ENCODE measurements at places on chromosomes 7 and 10.
A peak's percentile ranks its signal among the peaks of the same experiment; 100 is the strongest.

- H3K27me3 ChIP-seq: no peaks in the 10 kb centered on the region
- H3K27ac ChIP-seq: peak overlapping the region; percentile 87
Measured at GRCh38 chr10:73998623-73998928, 660 bp downstream of the VCL start.

- no peak overlapping the region for H3K27ac ChIP-seq
- no peak overlapping the region for H3K4me3 ChIP-seq
- H3K27me3 ChIP-seq: no peaks in the 10 kb centered on the region
- H3K36me3 ChIP-seq: peaks cover 4% of the 10 kb centered on the region
- peaks cover 1% of the 10 kb centered on the region for H3K4me1 ChIP-seq
Measured at GRCh38 chr7:134908289-134908688, 78.0 kb upstream of the AGBL3 start.

DNA sequence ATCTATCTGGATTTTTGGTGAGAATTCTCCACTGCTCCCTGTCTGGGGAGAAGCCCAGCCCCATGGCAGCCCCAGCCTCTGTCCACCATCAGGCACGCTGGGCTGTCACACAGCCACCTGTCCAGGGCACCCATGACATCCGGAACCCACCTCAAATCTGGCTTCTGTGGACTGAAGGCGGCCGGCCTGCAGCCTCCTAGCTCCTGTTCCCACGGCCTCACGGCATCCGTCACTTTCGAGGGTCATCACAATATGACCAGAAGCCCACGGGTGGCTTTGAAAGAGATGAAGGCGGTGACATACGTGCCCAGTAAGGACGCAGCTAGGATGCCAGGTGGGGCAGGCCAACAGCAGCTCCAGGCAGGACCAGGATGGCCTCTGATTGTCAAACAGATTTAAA, 140.9 kb downstream of the PTPRN2 start:
- no peaks in the 10 kb centered on the region for H3K36me3 ChIP-seq
- H3K27me3 ChIP-seq: no peaks in the 10 kb centered on the region
- DNase-seq: no peak
- no peaks in the 10 kb centered on the region for H3K4me1 ChIP-seq
- no peak overlapping the region for H3K27ac ChIP-seq

GRCh38 chr7:46927131-46927810, 654.6 kb downstream of the TNS3 start:
- no peaks in the 10 kb centered on the region for H3K4me1 ChIP-seq
- no peak overlapping the region for H3K27ac ChIP-seq
- no peak for DNase-seq
- no peak overlapping the region for H3K4me3 ChIP-seq

- H3K36me3 ChIP-seq: no peaks in the 10 kb centered on the region
- DNase-seq: peak; percentile 60
- no peak overlapping the region for H3K27ac ChIP-seq
- H3K27me3 ChIP-seq: peaks cover 23% of the 10 kb centered on the region
- H3K4me3 ChIP-seq: no peak overlapping the region
Measured at GRCh38 chr7:3259711-3260400, 41.2 kb upstream of the SDK1 start.

- H3K27ac ChIP-seq: peak overlapping the region; percentile 98
- H3K36me3 ChIP-seq: no peaks in the 10 kb centered on the region
- H3K4me3 ChIP-seq: peak overlapping the region; percentile 33
- H3K4me1 ChIP-seq: peaks cover 2% of the 10 kb centered on the region
Measured at GRCh38 chr7:16130111-16131110, 290.9 kb downstream of the CRPPA start.

GRCh38 chr7:128215281-128215680, 25.8 kb upstream of the LEP start:
- H3K27ac ChIP-seq: no peak overlapping the region
- peak; percentile 50 for DNase-seq
- no peaks in the 10 kb centered on the region for H3K36me3 ChIP-seq
- H3K27me3 ChIP-seq: peaks cover 56% of the 10 kb centered on the region
- no peak overlapping the region for H3K4me3 ChIP-seq

DNA sequence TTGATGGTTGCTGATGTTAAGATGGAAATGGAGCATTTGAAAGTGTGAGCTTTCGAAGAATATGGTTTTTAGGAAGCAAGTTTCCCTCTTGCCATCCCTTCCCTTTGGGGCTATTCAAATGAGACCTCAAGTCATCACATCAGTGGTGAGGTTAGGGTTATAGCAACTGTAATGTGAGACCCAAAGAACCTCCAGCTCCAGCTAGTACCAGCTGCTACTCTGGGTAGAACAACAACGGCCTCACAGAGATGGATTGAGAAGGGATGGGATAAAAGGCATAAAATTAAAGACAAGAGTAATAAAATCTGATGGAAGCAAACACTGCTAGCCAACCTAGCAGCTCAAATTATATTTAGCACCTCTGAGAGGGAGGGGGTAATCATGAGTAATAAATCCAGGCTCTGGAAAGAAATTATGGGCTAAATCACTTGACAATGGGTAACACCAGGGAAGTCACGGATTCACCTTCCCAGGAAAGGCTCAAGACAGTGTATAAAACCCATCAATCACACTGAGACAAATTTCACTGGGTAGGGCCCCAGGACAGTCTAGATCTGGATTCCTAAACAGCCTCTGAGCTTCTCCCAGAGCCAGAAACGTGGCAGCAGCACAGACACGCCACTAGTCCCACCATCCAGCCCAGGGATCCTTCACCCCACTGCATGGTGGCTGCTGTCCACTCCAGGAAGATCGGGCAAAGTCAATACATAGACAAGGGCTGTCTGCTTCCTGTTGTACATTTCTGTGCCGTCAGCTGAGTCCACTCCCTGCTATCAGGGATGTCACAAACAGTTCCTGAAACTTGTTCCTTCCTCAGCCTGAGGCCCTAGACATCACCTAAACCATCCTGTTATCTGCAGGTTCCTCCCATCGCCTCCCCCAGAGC, 151.1 kb downstream of the GFRA1 start:
- no peak overlapping the region for H3K4me3 ChIP-seq
- H3K27ac ChIP-seq: no peak overlapping the region
- H3K36me3 ChIP-seq: no peaks in the 10 kb centered on the region
- no peaks in the 10 kb centered on the region for H3K27me3 ChIP-seq

DNA sequence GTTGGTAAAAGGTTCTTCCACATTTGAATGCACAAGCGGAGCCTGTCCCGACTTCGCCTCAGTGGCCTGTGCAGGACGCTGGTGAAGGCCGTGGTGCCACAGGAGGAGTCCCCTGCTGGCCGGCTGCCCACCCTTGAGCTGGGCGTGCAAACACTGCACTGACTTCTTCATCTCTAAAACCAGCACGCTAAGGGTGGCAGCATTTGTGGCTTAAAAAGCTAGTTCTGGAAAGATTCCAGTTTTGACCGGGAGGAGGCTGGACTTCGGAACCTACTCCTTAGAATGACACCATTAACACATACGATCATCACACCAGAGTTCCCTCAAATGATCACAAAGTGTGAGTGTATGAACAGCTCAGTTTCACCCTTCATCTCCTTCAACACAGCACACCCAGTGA, 102.4 kb downstream of the SMURF1 start:
- H3K4me1 ChIP-seq: peaks cover 16% of the 10 kb centered on the region
- H3K27ac ChIP-seq: no peak overlapping the region
- peaks cover 63% of the 10 kb centered on the region for H3K36me3 ChIP-seq
- DNase-seq: no peak
- no peak overlapping the region for H3K4me3 ChIP-seq
- H3K27me3 ChIP-seq: no peaks in the 10 kb centered on the region

GRCh38 chr10:8026349-8027259, 27.9 kb upstream of the GATA3 start:
- H3K27ac ChIP-seq: no peak overlapping the region
- no peak for DNase-seq
- H3K4me1 ChIP-seq: no peaks in the 10 kb centered on the region
- H3K36me3 ChIP-seq: no peaks in the 10 kb centered on the region
- H3K27me3 ChIP-seq: peaks cover 30% of the 10 kb centered on the region

GRCh38 chr7:21920936-21921335, 24.8 kb downstream of the CDCA7L start:
- H3K4me3 ChIP-seq: no peak overlapping the region
- H3K36me3 ChIP-seq: peaks cover 3% of the 10 kb centered on the region
- H3K27ac ChIP-seq: no peak overlapping the region

- H3K36me3 ChIP-seq: no peaks in the 10 kb centered on the region
- no peak for DNase-seq
- no peaks in the 10 kb centered on the region for H3K27me3 ChIP-seq
Measured at GRCh38 chr10:1545524-1545923, 191.8 kb downstream of the ADARB2 start.

- H3K36me3 ChIP-seq: no peaks in the 10 kb centered on the region
- no peaks in the 10 kb centered on the region for H3K27me3 ChIP-seq
Measured at GRCh38 chr7:23530405-23530804, 1.4 kb downstream of the TRA2A start.

- H3K27me3 ChIP-seq: no peaks in the 10 kb centered on the region
- peaks cover 47% of the 10 kb centered on the region for H3K36me3 ChIP-seq
- peak overlapping the region; percentile 42 for H3K27ac ChIP-seq
- peaks cover 41% of the 10 kb centered on the region for H3K4me1 ChIP-seq
Measured at GRCh38 chr7:149719912-149720335, 53.5 kb downstream of the ZNF467 start.

DNA sequence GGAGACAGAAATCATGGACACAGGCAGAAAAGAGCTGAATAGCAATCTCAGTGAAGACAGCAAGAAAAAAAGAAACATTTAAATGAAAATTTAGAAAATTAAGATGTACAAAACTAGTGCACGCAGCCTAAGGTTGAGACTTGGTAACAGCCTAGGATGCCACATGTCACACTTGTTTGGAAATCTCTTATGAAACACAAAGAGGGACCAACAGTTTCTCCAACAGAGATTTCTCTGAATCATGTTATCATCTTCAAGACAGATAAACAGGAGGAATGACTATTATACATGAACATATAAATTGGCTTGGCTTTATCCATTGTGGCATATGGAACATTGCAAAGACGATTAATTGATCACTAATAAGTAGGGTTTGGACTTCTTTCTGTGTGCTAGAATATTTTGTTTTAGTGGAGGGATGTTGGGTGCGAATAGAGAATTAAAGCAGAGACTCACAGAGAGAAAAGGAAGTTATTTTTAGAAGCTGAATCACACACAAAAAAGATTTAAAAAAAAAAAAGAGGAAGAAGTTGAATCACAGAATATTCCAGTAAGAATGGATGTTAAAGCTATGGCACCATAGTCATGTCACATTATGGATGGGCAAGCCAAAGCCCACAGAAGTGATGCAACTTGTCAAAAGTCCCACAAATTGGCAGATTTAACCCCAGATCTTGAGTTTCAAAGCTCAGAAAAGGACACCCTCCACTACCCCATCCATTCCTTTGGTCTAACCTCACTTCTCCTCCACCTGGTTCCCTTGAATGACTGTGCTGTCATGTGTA, 91.6 kb downstream of the MYOF start:
- DNase-seq: peak; percentile 20
- H3K36me3 ChIP-seq: peaks cover 29% of the 10 kb centered on the region
- peaks cover 2% of the 10 kb centered on the region for H3K4me1 ChIP-seq
- no peak overlapping the region for H3K4me3 ChIP-seq

DNA sequence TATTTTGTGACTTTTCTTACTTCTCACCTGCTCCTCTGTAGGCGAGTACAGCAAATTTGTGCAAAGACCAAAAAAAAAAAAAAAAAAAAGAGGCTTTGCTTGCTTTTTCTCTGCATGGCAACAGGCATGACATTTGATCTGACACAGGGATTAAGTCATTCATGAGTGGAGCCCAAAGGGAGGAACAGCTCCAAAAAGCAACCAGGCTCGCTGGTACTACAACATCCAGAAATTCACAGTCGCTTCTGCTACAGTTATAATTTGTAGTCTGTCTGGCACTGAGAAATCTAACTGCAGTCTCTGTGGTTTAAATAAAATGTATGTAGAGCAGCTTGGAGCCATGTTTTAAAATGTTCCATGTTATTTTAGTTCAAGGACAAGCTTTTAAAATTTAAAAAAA, 31.7 kb downstream of the MKX start:
- no peak overlapping the region for H3K27ac ChIP-seq
- no peaks in the 10 kb centered on the region for H3K4me1 ChIP-seq
- no peaks in the 10 kb centered on the region for H3K36me3 ChIP-seq
- no peak for DNase-seq
- no peaks in the 10 kb centered on the region for H3K27me3 ChIP-seq

- H3K36me3 ChIP-seq: peaks cover 4% of the 10 kb centered on the region
- DNase-seq: no peak
- no peaks in the 10 kb centered on the region for H3K27me3 ChIP-seq
- no peak overlapping the region for H3K27ac ChIP-seq
- H3K4me1 ChIP-seq: peaks cover 42% of the 10 kb centered on the region
- H3K4me3 ChIP-seq: no peak overlapping the region
Measured at GRCh38 chr7:36283181-36283580, 106.5 kb upstream of the ANLN start.

DNA sequence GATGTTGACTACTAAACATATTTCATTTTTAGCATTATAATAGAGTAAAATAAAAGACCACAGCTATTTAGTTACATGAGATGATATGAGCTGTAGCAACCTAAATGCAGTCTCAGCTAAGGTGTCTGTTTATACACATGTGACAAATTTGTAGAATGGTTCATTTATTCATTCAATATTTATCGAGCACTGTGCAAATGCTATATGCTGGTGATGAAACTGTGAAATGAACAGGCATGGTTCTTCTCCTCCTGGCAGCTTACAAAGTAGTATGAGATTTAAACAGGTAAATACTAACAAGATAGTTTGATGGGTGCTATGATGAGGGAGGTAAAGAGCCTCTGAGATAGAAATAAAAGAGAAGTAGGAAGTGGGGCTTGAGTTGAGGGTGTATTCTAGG, 60.8 kb downstream of the LRGUK start:
- no peaks in the 10 kb centered on the region for H3K36me3 ChIP-seq
- H3K4me3 ChIP-seq: no peak overlapping the region
- no peaks in the 10 kb centered on the region for H3K4me1 ChIP-seq
- no peaks in the 10 kb centered on the region for H3K27me3 ChIP-seq
- H3K27ac ChIP-seq: no peak overlapping the region

GRCh38 chr7:69147631-69148030, 450.6 kb upstream of the AUTS2 start:
- no peak overlapping the region for H3K27ac ChIP-seq
- no peak overlapping the region for H3K4me3 ChIP-seq
- DNase-seq: no peak
- H3K27me3 ChIP-seq: peaks cover 4% of the 10 kb centered on the region
- no peaks in the 10 kb centered on the region for H3K4me1 ChIP-seq

DNA sequence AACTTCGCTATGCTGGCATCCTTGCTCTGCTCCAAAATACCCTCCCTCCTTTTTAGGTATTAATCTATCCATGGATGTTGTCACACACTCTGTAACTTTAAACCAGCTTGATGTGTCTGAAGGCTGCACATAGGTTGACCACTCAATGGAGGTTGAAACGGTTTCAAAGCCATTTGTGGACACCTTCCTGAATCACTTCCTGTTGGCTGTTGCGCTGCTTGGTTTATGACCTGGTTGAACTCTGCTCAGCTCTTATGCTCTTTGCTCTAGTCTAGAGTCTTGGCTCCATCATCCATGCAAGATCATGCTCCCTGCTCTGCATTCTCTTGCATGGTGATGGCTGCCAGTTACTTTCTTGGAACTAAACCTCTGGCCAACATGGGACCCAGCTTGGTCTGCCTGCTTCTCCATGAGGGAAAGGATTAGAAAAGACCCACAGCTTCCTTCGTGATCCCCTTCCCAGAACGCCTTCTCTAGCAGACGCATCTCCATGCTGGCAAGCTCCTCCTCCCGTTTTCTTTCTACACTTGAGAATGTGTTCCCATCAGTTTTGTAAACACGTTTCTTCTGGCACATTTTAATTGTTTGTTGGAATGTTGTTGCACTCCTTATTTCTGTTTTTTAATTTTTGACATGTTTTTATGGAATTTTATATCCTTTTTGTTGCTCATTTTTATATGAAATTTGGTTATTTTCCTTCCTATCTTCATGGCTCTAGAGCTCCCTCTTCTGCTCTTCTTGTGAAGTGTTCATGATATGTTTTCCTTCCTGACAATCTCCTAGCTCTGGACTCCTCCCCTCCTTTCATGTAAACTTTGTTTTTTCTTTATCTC, 149.8 kb downstream of the XPNPEP1 start:
- H3K27me3 ChIP-seq: no peaks in the 10 kb centered on the region
- H3K4me1 ChIP-seq: no peaks in the 10 kb centered on the region
- H3K27ac ChIP-seq: no peak overlapping the region
- no peak overlapping the region for H3K4me3 ChIP-seq

Measured in mesenchymal stem cell (in vitro differentiated cells and primary cell).